ENCODE measurements at places on chromosomes 2 and 18.

- no peak for DNase-seq
Measured at GRCh38 chr2:215828528-215829184, 184.7 kb downstream of the MREG start.

GRCh38 chr18:1037776-1038175 lies 133.1 kb downstream of the ADCYAP1 start:
- DNase-seq = no peak

DNA sequence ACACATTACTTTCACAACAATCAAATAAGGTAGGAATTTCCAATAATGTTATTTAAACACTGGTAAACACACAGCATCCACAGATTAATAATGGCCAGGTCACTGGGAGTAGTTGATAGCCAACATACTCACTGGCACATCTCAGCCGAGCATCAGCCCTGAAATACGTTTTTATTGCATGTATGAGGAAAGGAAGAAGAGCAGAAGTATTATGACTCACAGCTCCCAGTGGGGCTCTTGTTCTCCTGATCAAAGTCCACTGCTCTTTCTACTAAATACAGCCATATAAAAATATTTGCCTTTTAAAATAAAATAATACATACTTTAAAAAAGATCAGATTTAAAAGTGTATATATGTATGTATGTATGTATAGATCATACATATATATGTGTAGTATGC lies 999.6 kb downstream of the SUCLG1 start:
- no peak for DNase-seq

GRCh38 chr2:105387225-105387624 lies 11.6 kb downstream of the FHL2 start:
- DNase-seq = no peak

GRCh38 chr2:16257322-16258028 lies 317.1 kb downstream of the MYCN start:
- no peak for DNase-seq

- no peak for DNase-seq
Measured at GRCh38 chr2:23695214-23695889, 231.6 kb downstream of the ATAD2B start.

DNA sequence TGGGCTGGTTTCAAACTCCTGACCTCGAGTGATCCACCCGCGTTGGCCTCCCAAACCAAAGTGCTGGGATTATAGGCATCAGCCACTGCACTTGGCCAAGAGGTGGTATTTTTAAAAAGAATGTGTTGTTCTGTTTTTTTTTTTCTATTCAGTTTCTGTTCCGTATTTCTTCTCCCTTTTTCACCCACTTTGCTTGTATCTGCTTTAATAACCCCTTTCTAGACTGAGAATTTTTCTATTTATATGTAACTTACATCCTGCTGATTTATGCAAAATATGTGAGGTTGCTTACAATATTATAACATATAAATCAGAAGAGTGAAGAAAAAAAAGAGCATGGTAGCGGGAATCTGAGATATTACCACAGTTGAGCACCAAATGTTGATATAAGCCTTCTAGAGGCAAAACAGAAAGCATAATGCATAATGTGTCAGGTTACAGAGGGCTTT lies 17.2 kb upstream of the LYPD6B start:
- DNase-seq = no peak

DNA sequence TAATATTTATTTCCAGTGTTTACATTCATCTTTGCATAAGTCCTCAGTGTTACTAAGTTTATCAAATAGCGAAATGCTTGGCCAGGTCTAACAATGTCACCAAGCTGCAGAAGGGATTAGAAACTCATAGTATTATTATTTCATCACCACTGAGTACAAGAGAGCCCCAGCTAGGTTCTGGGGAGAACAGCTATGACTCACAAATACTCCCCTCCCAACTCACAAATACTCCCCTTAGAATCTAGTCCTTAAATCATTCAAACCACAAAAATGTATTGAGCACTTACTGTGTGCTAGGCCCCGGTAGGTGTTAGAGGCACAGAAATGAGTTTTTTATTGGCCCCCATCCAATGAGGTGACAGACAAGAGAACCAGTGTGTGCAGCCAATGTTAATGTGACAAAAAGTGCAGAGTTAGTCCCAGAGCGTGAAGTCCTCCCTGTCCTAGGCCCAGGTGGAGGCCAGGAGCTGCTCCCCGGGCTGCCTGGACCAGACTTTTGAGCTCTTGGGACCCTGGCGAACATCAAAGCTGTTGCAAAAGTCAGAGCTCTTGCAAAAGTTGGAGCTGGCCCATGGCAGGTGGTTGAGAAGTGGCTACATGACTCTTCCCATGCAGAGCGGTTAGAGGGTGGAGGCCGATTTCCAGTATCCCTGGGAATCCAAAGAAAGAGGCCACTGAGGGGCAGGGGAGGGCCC lies 9.8 kb downstream of the STEAP3 start:
- DNase-seq = no peak

- DNase-seq = no peak
Measured at GRCh38 chr18:79326413-79327198, 69.1 kb upstream of the NFATC1 start.

DNA sequence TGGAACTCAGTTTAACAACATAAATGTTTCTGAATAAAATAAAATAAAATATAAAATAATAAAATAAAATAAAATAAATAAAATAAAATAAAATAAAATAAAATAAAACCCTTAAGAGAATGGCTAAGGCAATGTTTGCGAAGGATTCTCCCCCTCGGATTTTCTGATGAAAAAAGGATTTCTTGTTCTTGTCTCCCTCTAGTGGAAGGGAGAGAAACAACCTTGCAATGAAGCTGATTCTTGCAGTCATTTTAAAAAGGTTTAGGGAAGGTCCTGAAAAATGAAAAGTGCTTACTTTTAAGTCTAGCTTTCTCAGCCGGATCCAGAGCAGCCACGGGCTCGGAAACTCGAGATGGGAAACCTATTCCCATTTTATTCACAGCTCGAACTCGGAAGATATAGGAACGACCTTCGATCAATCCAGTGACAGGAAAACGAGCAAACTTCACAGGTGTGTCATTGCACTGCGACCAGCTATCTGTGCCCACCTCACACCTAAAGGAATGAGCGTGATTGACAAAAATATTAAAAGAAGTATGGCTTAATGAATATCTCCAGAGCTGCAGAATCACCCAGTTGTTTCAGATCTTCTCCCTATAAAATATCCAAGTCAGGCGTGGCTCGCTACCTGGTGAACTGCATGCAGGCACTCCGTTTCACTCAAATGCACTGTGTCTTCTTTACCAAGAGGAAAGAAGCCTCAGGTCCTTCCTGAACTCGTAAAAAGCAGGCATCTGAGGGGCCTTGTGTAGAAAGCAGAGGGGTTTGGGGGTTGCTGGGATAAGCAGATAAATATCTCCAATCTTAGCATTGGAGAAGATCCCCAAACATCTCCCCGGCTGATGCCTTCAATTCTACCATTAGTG lies 68.1 kb downstream of the MYOM1 start:
- DNase-seq = no peak

DNA sequence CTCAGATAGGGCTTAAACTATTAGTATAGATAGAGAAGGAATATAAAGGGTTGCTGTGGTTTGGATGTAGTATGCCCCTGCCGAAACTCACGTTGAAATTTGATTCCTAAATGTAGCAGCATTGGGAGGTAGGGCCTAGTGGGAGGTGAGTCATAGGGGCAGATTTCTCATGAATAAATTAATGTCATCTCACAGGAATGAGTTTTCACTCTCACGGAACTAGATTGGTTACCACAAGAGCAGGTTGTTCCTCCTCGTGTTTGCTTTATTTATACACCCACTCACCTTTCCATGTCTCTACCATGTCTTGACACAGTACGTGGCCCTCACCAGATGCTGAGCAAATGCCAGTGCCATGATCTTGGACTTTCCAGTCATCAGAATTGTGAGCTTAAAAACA lies 218.2 kb downstream of the RBM43 start:
- no peak for DNase-seq

- no peak for DNase-seq
Measured at GRCh38 chr2:69065735-69066336, 52.9 kb downstream of the ANTXR1 start.

GRCh38 chr2:67799886-67800285 lies 262.9 kb downstream of the C1D start:
- no peak for DNase-seq

GRCh38 chr18:12034241-12035100 lies 53.2 kb downstream of the IMPA2 start:
- no peak for DNase-seq

GRCh38 chr2:215773728-215774127 lies 239.6 kb downstream of the MREG start:
- DNase-seq = no peak

DNA sequence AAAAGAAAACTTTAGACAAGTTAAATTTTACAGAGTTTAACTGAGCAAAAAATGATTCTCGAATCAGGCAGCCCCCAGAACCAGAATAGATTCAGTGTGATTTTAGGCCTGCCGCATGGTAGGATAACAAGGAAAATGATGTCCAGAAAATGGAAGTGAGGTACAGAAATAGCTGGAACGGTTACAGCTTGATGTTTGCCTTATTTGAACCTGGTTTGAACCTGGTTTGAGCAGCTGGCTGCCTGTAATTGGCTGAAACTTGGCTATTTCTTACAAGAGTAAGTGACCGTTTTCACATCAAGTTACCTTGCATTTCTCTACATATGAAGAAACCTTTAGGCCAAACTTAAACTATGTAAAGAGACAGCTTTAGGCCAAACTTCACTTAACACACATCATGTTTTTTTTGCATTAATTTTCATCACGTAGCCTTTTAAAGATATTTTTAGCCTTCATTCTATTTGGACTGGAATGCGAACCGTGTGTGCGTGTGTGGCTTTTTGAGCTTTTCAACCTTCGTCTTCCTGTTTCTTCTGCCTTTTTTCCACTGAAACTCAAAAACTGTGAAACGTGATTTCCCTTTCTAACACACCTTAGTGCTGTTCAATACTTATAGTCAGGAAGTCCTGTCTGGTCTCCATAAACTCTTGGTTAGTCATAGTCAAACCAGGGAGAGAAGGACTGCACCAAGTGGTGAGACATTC lies 4.5 kb upstream of the POLE4 start:
- DNase-seq = no peak

DNA sequence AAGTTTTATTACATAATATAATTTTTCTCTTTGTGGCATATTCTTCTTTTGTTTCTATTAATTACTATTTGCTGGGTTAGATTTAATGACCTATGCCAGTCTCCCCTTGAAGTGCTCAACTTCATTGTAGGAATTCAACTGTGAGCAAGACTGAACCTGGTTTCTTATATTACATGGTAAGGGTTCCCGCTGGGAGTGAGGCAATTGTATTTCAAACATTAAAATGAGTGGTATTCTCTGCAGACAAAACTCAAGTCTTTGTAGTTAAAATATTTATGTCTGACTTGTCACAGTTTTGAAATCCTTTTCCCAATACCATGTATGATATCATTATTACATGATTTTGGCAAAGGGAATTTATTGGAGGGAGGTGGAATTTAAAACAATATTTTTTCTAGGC lies 278.7 kb downstream of the GULP1 start:
- no peak for DNase-seq

- DNase-seq = no peak
Measured at GRCh38 chr18:24603151-24603550, 142.7 kb downstream of the HRH4 start.

GRCh38 chr2:218897394-218898108 lies 16.9 kb downstream of the WNT10A start:
- DNase-seq = no peak

GRCh38 chr2:28394997-28395333 lies 2.3 kb downstream of the FOSL2 start:
- DNase-seq = no peak

DNA sequence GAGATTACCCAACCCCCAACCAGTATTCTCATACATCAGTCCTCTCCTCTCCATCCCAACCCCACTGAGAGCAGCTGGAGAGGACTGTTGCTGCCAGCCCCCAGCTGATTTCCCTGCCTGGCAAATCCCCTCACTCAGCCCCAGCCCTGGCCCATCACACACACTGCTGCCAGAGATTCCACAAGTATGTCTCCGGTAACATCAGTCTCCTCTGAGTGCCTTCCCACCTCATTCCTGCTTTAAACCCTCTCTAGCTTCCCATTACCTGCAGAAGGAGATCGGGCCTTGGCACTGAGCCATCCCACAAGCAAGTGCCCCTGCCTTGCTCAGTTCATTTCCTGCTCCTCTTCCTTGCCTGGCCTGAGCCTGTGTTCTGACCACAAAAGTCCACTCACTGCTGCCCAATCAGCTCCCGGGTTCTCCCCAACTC lies 50.6 kb upstream of the ZFP36L2 start:
- no peak for DNase-seq

Data from stimulated activated CD4-positive, alpha-beta T cell treated with anti-CD3 and anti-CD28 coated beads, TNF-alpha, amount 100 ng/mL, for 4 hours (primary cell).